ENCODE measurements at places on chromosomes 12 and 14.

GRCh38 chr14:30420515-30420914 lies 138.4 kb upstream of the G2E3 start:
- DNase-seq, result no peak

GRCh38 chr12:115473257-115473956 lies 789.4 kb upstream of the TBX3 start:
- DNase-seq, result no peak

DNA sequence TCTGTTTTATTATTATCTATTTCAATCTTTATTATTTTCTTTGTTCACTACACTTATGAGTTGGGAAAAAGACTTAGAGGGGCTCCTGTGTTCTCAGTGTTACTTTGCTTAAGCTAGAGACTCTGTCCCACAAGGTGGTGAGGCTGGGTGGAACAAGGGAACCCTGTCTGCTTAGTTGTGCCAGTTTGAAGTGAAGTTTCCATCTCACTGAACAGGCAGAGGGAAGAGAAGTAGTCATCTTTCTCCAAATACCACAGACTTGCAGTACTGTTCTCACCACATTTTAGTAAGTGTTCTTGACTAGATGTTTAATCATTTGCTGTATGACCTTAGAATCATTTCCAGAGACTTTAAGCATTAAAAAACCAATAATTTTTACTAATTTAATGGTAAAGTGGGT lies 195.7 kb upstream of the NEDD1 start:
- DNase-seq, result no peak

DNA sequence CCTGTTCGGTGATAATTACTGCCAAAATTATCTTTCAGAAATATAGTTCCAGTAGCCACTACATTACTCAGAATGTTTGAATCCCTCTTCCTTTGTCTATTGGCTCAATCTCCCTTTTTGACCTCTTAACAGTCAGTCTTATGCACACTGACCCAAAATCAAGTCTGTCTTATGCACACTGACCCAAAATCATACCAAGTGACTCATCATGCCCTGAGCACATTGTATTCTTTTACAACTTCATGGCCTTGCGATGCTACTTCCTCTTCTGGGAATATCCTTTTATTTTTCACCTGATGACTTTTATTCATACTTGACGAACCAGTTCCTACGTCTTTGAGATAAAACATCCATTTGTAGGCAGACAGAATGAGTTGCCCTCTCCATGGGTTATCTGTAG lies 182.3 kb downstream of the NPAS3 start:
- DNase-seq, result no peak

DNA sequence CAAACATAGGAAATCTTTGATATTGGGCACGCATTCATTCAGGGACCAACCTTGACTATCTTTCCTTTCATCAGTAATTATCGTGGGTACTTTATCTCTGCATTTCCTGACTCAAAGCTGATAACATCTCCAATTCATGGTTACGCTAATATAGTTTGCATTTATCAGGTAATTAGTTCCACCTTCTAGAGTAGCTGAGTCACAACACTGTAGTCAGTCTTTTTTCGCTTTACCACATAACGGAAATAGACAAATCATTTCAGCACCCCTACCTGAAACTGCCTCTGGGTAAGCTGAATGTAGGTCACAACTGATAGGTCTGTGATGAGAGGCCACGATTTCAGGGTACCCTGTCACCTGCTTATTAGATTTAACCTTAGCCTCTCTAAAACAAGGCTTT lies 36.7 kb upstream of the IL22 start:
- DNase-seq, result no peak

DNA sequence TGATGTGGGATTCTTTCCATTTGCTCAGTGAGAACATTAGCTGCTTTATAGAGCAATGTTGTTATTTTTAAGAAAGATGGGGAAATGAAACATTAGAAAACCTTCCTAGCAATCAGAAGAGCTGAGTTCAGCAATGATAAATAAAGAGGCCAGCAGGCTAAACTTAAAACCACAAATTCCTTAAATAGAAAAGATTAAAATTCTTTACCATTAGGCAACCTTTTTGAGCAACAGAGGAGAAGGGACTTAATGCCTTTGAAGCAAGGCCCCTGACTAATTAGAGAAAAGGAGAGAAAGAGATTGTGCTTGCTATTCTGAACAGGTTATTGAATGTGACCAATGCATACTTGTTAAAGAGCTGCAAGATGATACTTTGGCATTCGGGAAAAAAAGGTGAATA lies 160.8 kb upstream of the LMO3 start:
- no peak for DNase-seq

GRCh38 chr12:6606331-6607131 lies 648 bp downstream of the CHD4 start:
- peak; percentile 54 for DNase-seq

DNA sequence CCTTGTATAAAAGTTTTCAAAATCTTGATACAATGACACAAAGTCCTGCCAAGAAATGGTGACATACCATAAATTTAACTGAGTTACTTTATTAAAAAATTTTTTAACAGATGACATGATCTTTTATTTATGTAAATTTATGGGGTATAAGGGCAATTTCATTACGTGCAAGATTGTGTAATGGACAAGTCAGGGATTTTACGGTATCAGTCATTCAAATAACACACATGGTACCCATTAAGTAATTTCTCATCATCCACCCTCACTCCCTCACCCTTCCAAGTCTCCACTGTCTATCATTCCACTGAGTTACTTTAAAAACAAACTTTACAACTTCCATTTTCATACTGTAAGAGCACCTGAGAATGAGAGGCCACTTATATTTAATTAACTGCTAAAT lies 37.4 kb downstream of the SPTLC2 start:
- DNase-seq, result no peak

DNA sequence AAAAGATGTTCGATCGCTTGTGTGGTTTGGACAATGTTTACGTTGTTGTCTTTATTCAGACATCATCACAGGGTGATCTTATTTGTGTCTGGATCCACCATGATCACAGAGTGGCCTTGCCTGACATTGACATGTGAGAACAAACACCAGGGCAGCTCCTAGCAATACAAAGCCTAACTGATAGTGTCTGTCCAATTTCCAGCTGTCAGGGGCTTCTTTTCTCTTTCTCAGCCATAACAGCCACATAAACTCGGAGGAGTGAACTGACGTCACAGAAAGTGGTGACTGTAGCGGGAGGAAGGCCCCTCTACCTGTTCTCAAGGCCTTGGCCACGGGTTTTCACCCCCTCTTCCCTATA lies 5.8 kb upstream of the SLC6A13 start:
- DNase-seq, result no peak

GRCh38 chr14:39381366-39381765 lies 50.9 kb downstream of the FBXO33 start:
- DNase-seq, result no peak

GRCh38 chr14:65574611-65575010 lies 162.1 kb downstream of the FUT8 start:
- DNase-seq, result no peak

Measured in activated CD4-positive, alpha-beta T cell treated with anti-CD3 and anti-CD28 coated beads for 1 hour (primary cell).